Heart left ventricle (tissue), 16 donors: ENCODE measurements at places on chromosomes 5 and 9. TPM values are rescaled to one million over a fixed set of nuclear protein-coding genes. Genes with fewer than 3 reads are reported as not detected.

DNA sequence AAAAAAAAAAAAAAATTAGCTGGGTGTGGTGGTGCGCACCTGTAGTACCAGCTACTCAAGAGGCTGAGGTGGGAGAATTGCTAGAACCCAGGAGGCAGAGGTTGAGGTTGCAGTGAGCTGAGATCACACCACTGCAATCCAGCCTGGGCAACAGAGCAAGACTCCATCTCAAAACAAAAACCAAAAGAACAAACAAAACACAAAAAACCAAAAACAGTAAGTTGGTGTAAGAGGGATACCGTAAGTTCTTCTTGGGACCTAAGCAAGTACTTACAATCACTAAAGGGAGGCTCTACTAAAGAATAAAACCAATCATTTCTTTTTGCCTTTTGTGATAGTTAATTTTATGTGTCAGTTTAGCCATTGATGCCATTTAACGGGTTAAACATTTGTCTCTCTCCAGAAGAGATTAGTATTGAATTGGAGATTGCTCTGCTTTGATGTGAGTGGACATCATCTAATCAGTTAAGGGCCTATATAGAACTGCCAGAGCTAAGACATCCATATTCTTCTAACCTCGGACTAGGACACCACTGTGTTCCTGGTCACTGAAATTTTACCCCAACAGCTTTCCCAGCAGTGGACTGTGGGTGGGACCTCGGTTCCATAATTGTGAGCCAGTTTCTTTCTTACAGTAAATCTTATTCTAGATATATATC is 10.5 kb upstream of the ETF1 start:
- no peak for DNase-seq

Gene FAM153A
- polyA plus RNA-seq: 3.1 TPM

- no peak for DNase-seq
Observed at GRCh38 chr9:37082214-37082765, 38.1 kb upstream of the ZCCHC7 start.

Gene EQTN
- polyA plus RNA-seq: not detected

Gene ALDOB
- polyA plus RNA-seq: 0.15 TPM

DNA sequence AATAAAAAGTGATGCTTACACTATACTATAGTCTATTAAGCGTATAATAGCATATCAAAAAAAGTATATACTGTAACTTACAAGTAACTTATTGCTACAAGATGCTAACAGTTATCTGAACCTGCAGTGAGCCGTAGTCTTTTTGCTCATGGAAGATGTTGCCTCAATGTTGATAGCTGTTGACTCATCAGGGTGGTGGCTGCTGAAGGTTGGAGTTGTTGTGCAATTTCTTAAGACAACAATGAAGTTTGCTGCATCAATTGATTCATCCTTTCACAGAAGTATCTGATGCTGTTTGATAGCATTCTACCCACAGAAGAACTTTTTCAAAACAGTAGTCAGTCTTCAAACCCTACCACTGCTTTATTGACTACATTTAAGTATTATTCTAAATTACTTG is 7.8 kb upstream of the C9orf40 start:
- DNase-seq: no peak

DNA sequence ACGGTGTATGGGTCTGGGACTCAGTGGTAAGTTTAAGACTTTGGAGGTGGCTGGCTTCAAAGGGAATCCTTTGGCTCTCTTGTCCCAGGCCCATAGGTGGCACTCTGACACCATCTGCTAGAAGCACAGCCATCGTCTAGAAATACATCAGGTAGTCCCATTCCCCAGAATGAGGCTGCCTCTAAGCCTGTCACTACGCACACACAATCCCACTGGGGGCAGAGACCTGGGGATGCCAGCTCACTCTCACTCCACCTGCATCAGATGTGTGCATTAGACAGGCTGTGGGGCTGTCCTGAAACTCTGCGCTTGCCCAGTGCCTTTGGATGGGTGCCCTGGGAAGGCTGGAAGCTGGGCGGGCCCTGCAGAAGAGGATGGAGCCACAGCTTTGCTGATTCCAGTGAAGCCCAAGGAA is 127.5 kb upstream of the PANK3 start:
- DNase-seq: peak; percentile 49

DNA sequence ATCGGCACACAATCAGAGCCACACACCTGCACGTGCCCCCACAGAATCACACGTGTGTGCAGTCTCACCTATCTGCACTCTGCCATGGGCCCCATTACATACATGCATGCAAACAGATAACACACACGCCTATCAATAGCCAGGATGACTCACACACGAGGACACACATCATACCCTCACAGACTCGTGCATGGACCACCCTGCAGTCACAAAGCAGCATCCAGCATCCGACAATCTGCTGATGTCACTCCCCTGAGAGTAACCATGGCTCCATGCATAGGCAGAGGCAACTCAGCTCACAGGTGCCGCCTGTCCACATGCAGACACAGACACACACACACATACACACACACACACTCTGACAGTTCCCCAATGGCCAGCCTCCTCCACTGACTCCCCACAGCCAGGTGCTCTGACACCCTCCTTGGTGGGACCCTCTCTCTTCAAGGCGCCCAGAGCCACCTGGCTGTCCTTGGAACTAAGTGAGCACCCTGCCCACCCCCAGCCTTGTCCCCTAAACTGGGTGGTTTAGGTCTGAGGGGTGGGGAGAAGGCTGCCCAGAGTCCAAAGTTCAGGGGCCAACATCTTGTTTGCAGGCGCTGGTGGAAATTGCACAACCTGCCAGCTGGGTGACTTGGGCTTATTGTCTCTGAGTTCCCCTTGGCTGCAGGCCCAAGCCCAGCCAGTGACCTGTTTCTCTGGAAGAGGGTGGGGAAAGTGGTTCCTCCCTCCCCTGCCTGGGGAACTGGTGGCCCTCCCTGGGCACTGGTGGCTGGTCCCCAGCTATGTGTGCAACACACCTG is 34.6 kb upstream of the NEK6 start:
- DNase-seq: peak; percentile 87
